ENCODE measurements at places on chromosomes 1 and 21.

GRCh38 chr21:44530903-44531605, 8.9 kb downstream of the KRTAP10-1 start:
- DNase-seq = no peak

DNA sequence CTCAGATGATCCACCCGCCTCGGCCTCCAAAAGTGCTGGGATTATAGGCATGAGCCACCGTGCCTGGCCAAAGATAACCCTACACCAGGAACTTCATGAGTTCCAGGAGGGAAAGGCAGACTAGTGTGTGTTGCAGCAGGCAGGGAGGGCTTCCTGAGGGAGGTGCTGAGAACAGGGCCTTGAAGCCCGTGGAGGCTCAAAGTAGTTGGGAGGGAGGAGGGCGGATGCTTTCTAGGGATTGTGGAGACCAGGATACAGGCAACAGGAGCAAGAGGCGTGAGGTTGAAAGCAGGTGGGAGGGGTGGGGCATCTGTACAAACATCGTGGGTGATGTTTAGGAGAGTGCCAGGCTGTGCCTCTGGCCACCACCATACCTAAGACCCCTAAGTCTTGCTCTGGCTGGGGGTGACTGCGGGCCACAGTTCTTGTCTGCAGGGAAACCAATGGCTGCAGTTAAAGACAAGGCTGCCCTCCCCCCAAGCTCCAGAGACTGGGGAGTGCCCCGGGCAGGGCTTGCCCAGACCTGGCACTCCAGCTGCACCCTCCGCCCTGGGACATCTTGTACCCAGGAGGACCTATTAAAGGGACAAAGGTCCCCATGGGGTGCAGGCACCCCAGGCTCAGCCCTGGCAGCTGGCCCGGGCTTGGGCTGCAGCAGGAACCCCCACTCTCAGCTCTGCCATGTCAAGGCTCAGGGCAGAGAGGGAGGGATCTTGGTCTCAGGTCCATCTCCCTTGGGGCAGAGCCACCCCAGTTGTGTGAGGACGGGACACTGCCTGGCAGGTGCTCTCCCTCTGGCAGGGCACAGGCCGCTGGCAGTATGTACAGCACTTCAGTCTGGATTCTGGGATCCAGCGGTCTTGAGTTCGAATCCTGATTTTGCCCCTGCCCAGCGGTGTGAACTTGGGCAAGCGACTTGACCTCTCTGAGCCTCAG, 22.1 kb upstream of the CASZ1 start:
- DNase-seq = no peak

GRCh38 chr1:233453433-233454200, 126.1 kb downstream of the MAP3K21 start:
- no peak for DNase-seq

DNA sequence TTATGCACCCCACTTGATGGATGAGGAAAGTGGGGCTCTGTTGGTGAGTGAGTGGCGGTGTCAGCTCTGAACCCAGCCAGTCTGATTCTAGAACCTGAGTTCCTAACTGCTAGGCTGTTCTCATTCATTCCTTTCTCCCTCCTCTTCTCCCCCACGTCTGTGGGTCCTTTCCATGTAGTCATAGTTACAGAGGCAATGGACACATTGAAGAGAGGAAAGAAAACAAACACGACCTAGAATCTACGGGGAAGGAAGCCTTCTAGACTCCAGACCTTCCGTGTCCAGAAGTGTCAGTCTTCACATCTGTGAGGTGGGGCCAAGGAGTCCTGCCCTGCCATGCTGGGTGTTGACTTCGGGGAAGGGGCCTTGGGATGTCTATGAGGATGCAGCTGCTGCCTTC, 115.8 kb upstream of the WNT4 start:
- DNase-seq = no peak

DNA sequence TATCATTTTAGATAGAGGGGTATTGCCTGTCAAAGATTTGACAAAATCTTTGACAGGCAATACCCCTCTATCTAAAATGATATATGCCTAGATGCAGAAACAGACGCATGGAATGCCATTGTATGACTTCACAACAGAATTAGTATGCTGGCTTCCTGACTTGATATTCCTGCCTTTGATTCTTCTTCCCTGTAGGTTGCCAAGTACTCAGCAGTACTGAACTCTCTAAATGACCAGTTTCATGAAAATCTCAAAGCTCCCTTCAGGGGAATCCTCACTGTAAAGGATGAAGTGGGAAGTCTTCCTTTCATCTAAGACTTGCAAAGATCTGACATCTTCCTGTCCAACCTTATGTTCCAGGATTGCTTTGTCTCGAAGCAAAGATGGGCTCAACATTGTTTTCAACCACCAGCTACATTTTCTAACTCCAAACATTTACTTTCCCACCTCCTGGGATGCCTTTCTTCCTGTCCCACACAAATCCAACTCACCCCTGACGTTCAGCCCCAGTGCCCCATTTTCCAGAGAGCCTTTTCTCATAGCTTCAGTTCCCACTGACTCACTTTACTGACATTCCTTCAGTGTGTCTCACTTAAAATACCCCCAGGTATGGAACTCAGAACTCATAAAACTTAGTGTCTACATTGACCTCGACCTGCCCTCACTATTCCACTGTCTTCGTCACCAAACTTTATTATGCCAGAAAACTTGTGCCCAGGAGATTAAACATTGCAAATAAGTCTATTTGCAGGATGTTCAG, 67.3 kb upstream of the KCNJ6 start:
- no peak for DNase-seq

- DNase-seq = no peak
Observed at GRCh38 chr1:183164963-183165362, 21.1 kb upstream of the LAMC2 start.

DNA sequence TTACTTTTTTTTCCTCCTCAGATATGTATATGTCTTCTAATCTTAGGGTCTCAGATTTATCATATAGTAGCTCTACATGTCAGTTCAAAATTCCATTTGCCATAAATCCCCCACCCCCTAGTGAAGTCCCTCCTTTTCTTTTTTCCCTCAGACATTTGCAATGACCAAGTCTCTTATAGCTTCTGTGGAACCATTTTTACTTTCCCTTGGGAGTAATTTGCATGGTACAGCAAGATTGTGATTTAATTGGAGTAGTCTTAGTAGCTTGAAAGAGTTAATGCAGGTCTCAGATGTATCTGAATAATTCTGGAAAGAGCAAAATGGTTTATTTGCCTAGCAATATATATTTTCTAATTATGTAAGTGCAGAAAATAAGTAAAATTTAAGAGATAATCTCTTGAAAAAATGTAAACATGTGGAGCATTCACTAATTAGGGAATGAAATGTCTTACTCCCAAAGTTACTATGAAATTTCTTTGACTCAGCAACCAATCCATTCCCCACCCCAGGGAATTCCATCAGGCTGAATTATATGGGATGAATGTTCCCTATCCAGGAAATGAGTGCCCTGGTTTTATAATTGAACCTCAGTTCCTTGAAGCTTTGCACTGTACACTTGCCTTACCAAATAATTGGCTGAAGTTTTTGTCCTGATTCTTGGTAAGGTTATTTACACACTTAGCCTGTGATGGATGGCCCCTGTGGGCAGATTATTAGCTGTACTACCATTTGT, 267.0 kb downstream of the DNM3 start:
- no peak for DNase-seq

DNA sequence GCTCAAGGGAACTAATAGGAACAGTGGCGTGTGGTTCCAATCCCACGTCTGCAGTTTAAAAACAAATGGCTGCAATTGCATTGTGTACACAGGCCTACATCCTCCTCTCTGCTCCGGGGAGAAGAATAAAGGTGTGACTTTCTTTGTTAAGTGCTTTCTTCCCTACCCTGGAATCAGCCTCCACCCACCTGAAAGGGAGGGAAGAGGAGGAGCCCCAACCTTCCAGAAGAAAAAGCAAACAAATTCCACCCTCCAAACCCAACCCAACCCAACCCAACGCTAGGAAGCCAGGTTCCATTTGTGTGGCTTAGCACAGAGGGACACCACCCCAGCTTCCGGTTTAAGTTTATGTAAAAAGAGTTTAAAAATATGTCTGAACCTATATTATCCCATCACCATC, 11.8 kb upstream of the BACE2 start:
- no peak for DNase-seq
